ENCODE measurements at places on chromosomes 1 and 21. TPM values are rescaled to one million over a fixed set of nuclear protein-coding genes. Genes with fewer than 3 reads are reported as not detected.

- no peak overlapping the region for H3K4me3 ChIP-seq
- no peak for DNase-seq
- H3K27me3 ChIP-seq: no peaks in the 10 kb centered on the region
- H3K36me3 ChIP-seq: no peaks in the 10 kb centered on the region
Measured at GRCh38 chr1:109118089-109118488, 4.2 kb downstream of the ELAPOR1 start.

- H3K4me1 ChIP-seq: peaks cover 5% of the 10 kb centered on the region
- H3K4me3 ChIP-seq: no peak overlapping the region
- no peak for DNase-seq
- H3K27ac ChIP-seq: no peak overlapping the region
- no peaks in the 10 kb centered on the region for H3K27me3 ChIP-seq
Measured at GRCh38 chr1:243288062-243288461, 32.2 kb downstream of the SDCCAG8 start.

- no peaks in the 10 kb centered on the region for H3K27me3 ChIP-seq
- no peaks in the 10 kb centered on the region for H3K36me3 ChIP-seq
- no peaks in the 10 kb centered on the region for H3K4me1 ChIP-seq
- no peak overlapping the region for H3K4me3 ChIP-seq
- H3K27ac ChIP-seq: no peak overlapping the region
Measured at GRCh38 chr1:81832573-81832972, 31.8 kb downstream of the ADGRL2 start.

- no peaks in the 10 kb centered on the region for H3K4me1 ChIP-seq
- DNase-seq: no peak
- H3K4me3 ChIP-seq: no peak overlapping the region
Measured at GRCh38 chr1:186042230-186042629, 308.0 kb downstream of the HMCN1 start.

DNA sequence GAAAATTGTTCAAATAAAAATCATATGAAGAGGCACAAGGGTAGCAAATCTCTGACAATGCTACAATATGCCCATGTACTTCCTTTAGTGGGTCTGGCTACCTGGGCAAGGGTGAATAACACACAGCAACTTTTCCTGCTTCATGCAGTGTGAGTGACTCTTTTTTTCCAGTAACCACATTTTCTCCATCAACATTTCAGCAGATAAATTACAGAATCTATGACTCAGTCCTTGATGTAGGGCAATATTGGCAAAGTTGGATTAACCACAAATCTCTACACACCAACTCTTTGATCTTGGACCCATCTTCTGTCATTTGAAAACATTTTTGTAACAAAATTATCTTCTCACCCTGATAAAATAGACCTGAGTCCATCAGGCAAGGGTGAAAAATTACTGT, 31.7 kb downstream of the ERICH3 start:
- no peak overlapping the region for H3K4me3 ChIP-seq
- no peak overlapping the region for H3K27ac ChIP-seq
- no peaks in the 10 kb centered on the region for H3K27me3 ChIP-seq
- no peak for DNase-seq
- H3K4me1 ChIP-seq: no peaks in the 10 kb centered on the region

DNA sequence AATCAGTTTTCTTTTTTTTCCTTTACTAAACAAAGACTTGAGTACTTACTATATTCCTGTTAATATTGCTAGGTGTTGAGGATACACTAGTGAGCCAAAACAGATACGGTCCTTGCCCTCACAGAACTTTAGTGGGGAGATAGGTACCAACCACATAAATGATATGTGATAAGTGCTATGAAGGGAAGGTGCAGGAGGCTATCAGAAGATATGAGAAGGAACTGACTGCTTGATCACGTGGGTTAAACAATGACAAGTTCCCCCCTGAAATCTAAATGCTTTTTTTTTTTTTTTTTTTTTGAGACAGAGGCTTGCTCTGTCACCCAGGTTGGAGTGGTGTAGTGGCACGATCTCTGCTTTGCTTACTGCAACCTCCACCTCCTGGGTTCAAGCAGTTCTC, 25.0 kb downstream of the RBM15 start:
- no peak overlapping the region for H3K4me3 ChIP-seq
- DNase-seq: no peak
- no peaks in the 10 kb centered on the region for H3K4me1 ChIP-seq
- no peak overlapping the region for H3K27ac ChIP-seq

DNA sequence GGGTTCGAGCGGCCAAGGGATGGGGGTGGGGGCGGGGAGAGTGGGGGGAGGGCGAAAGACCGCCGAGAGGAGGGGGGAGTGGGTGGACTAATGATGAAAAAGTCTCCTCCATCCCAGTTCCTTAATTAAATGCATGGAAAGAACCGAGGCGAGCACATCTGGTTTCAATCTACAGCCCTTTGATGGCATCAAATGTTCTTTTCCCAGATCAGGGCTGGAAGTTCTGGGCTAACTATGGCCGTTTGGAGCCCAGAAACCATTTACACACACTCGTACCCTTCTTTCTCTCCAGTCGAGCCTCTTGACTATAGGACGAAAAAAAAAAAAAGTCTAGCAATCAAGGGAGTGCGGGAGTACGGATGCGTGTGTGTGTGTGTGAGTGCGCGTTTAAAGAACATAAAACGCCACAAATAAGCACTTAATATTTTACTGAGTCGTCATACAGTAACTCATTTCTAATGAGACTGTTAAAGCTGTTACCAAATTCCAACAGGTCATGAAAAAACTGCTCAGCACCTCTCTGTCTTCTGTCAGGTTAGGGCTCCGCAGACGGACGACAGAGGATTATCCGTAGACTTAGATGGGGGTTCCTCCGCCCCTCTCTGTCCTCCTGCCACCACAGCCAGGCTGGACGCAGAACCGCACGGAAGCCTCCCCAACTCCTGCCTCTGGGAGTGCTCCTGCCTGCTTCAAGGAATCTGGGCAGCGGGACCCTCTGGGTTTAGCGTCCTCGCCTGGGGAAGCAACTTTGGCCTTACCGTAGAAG, 2.1 kb upstream of the PRRX1 start:
- no peak overlapping the region for H3K27ac ChIP-seq
- no peaks in the 10 kb centered on the region for H3K36me3 ChIP-seq
- no peak overlapping the region for H3K4me3 ChIP-seq
- H3K4me1 ChIP-seq: no peaks in the 10 kb centered on the region

DNA sequence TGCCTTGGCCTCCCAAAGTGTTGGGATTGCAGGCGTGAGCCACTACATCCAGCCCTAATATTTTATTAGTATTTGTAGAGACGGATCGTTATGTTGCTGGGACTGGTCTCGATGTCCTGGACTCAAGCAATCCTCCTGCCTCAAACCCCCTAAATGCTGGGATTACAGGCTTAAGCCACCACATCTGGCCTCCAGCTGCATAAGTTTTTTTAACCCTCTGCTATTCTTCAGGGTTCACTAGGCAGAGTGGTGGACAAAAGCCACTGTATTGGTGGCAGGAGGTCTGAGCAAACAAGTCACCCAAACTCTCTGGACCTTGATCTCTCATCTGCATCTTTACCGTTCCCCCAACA, 10.1 kb upstream of the CLIC4 start:
- no peak overlapping the region for H3K27ac ChIP-seq
- H3K4me3 ChIP-seq: no peak overlapping the region
- no peaks in the 10 kb centered on the region for H3K36me3 ChIP-seq
- no peak for DNase-seq
- no peaks in the 10 kb centered on the region for H3K4me1 ChIP-seq

DNA sequence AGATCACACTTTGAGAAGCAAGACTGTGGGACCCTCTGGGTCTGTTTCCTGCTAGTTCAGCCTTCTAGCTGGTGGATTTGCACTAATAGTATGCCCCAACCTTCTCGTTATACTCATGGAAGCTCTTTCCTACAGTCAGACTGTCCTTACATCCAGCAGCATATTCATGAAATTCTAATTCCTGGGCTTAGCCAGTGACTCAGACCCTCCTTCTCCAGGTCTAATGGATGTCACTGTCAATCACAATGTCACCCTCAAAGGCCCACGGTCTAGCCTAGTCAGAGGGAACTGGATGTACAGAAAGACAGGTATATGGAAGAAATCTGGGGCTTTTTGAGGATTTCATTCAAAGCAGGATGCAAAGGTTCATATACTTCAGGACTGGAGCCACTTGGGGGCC, 72.4 kb downstream of the KCNJ15 start:
- H3K4me3 ChIP-seq: no peak overlapping the region
- no peak overlapping the region for H3K27ac ChIP-seq
- no peaks in the 10 kb centered on the region for H3K36me3 ChIP-seq
- H3K4me1 ChIP-seq: peaks cover 11% of the 10 kb centered on the region

- no peak for DNase-seq
- no peak overlapping the region for H3K27ac ChIP-seq
- H3K27me3 ChIP-seq: no peaks in the 10 kb centered on the region
- H3K4me3 ChIP-seq: no peak overlapping the region
- H3K4me1 ChIP-seq: no peaks in the 10 kb centered on the region
Measured at GRCh38 chr21:45041351-45041805, 33.0 kb upstream of the ADARB1 start.

- DNase-seq: no peak
- no peak overlapping the region for H3K4me3 ChIP-seq
- no peaks in the 10 kb centered on the region for H3K4me1 ChIP-seq
- H3K27me3 ChIP-seq: no peaks in the 10 kb centered on the region
Measured at GRCh38 chr1:36859926-36860325, 174.4 kb downstream of the GRIK3 start.

GRCh38 chr21:38959692-38960061, 153.9 kb downstream of the ETS2 start:
- no peaks in the 10 kb centered on the region for H3K27me3 ChIP-seq
- H3K4me1 ChIP-seq: no peaks in the 10 kb centered on the region
- no peaks in the 10 kb centered on the region for H3K36me3 ChIP-seq
- DNase-seq: no peak
- no peak overlapping the region for H3K27ac ChIP-seq

DNA sequence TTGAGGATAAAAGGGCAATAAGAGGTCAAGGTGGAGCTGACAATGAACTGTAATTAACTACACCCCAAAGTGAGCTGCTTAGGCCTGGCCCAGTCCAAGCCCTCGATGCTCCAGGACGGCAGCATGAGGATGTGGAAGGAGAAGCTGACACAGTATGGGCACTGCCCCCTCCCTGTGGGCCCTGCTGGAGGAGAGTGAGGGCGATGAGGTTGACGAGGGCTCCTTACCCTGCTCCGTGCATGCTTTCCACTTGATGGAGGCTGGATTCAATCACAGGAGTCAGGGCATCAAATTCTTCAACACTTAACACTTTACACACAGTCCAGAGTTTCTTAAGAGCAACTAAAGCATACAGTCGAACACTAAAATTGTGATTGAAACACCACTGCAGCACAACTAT, 32.4 kb downstream of the COA6 start:
- no peaks in the 10 kb centered on the region for H3K36me3 ChIP-seq
- peak overlapping the region; percentile 78 for H3K27ac ChIP-seq
- no peak for DNase-seq
- no peak overlapping the region for H3K4me3 ChIP-seq
- peaks cover 11% of the 10 kb centered on the region for H3K4me1 ChIP-seq
- no peaks in the 10 kb centered on the region for H3K27me3 ChIP-seq

DNA sequence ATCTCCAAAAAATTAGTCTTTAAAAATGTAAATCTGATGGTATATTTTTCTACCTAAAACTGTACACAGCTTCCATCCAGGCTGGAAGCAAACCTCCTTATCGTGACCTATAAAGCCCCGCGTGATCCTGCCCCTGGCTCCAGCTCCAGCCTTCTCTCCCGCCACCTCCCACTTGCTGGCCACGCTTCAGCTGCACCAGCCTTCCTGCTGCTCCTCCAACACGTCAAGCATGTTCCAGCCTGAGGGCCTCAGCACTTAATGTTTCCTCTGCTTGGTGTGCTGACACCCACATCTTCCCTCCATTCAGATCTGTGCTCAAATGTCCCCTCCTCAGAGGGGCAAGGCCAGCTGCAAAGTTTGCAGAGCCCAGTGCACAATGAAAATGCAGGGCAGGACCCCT, 123.5 kb upstream of the MAGI3 start:
- H3K27ac ChIP-seq: no peak overlapping the region
- DNase-seq: no peak
- H3K36me3 ChIP-seq: no peaks in the 10 kb centered on the region
- no peaks in the 10 kb centered on the region for H3K4me1 ChIP-seq
- H3K4me3 ChIP-seq: no peak overlapping the region

- H3K27me3 ChIP-seq: no peaks in the 10 kb centered on the region
- peaks cover 13% of the 10 kb centered on the region for H3K4me1 ChIP-seq
- no peaks in the 10 kb centered on the region for H3K36me3 ChIP-seq
- no peak for DNase-seq
- no peak overlapping the region for H3K4me3 ChIP-seq
Measured at GRCh38 chr21:37427221-37427620, 60.6 kb downstream of the DYRK1A start.

DNA sequence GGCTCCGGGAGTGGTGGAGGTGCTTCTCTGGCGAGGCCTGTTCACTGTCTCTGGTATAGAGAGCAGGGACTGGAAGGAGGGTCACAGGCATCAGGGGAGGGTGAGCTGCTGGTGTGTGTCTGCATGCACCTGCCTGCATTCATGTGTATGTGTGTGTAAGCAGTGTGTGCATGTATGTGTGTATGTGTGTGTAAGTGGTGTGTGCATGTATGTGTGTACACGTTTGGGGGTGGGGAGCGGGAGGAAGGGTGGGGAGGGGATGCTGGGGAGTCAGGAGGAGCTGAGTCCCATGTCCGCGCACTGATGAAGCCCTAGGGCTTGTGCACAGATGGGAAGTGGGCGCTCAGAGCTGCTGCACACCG, 49.0 kb downstream of the ARHGEF16 start:
- no peaks in the 10 kb centered on the region for H3K27me3 ChIP-seq
- H3K36me3 ChIP-seq: no peaks in the 10 kb centered on the region
- no peaks in the 10 kb centered on the region for H3K4me1 ChIP-seq
- H3K4me3 ChIP-seq: no peak overlapping the region
- no peak overlapping the region for H3K27ac ChIP-seq

DNA sequence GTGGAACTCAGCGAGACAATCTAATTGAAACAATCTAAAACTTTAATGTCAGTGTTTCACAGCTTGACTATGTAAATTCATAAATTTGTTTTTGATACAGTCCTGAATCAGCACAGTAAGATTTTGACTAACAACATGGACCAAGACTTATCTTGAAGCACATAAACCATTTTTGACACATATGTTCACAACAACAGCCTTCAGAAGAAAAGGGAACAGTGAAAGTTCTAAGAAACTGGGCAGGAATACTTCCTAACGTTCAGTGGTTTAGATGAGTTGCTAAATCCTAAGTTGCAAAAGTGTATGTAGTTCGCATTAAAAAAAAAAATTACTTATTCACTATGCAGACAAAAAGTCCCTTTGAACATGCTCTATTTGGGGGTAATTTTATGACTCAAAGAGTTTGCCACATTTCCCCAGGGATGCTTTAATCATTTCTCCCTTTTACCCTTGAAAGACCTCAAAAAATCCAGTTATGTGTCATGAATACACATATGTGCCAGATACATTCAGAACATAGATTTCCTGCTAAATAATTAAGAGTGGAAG, 120.2 kb downstream of the MRPL39 start:
- H3K27ac ChIP-seq: no peak overlapping the region
- DNase-seq: no peak
- no peak overlapping the region for H3K4me3 ChIP-seq

- H3K27ac ChIP-seq: no peak overlapping the region
- no peak for DNase-seq
- peaks cover 14% of the 10 kb centered on the region for H3K27me3 ChIP-seq
- no peak overlapping the region for H3K4me3 ChIP-seq
- H3K4me1 ChIP-seq: no peaks in the 10 kb centered on the region
- no peaks in the 10 kb centered on the region for H3K36me3 ChIP-seq
Measured at GRCh38 chr1:51342591-51343206, 12.3 kb upstream of the TTC39A start.

GRCh38 chr1:53330819-53331218, 2.9 kb upstream of the LRP8 start:
- H3K4me1 ChIP-seq: peaks cover 12% of the 10 kb centered on the region
- no peaks in the 10 kb centered on the region for H3K27me3 ChIP-seq
- no peaks in the 10 kb centered on the region for H3K36me3 ChIP-seq
- H3K4me3 ChIP-seq: no peak overlapping the region
- H3K27ac ChIP-seq: no peak overlapping the region
- DNase-seq: no peak

LCE3A gene
- not detected for total RNA-seq

CFAP126 gene
- total RNA-seq: not detected

EXTL1 gene
- total RNA-seq: 0.14 TPM

ZBTB8B gene
- total RNA-seq: not detected

RCSD1 gene
- 101 TPM for total RNA-seq
